ENCODE measurements at places on chromosomes 7 and 10. TPM values are rescaled to one million over a fixed set of nuclear protein-coding genes. Genes with fewer than 3 reads are reported as not detected.

PPP3CB gene
- total RNA-seq = 40.9 TPM

CFAP69 gene
- total RNA-seq = 8.4 TPM

SGPL1 gene
- 12.4 TPM for total RNA-seq

ACHE gene
- total RNA-seq = not detected

CHRM2 gene
- total RNA-seq = 0.12 TPM

SPDYE2 gene
- not detected for total RNA-seq

LIPK gene
- total RNA-seq = not detected

GNAT3 gene
- total RNA-seq = not detected

GBX1 gene
- total RNA-seq = not detected

PNLIP gene
- total RNA-seq = not detected

LRRC17 gene
- 229 TPM for total RNA-seq
